ENCODE measurements at places on chromosomes 2 and 18.

DNA sequence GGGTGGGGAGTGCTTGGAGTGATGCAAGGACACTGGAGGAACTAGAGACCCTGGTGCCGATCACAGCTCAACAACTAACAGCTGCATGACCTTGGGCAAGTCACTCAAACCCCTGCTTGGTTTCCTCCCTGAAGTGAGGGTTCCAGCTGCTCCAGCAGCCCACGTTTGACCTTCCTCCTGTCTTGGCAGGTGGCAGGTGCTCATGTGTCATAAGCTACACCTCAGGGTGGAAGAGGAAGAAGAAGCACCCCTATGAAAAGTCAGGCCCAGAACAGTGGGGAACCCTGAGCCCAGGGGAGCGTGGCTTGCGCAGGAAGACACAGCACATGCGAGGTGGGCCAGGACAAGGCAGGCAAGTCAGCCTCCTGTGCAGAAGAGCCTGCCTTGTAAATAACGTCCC is 42.4 kb downstream of the MRPL35 start:
- no peak for DNase-seq

DNA sequence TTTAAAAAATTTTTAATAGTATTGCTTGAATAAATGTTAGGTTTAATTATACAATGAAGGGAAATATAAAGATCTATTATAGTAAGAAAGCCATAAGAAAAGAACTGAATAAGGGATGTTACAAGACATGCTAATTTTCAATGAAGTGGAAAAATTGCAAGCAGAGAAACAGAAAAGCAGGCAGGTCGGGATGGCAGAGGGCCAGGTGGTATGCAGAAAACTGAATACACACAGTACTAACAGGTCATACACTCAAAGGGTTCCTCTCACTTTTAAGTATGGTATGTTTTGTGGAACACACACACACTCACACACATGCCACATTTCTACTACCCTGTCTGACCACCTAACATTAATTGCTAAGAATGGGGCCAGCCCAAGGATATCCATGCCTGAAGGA is 76.7 kb upstream of the DTNA start:
- no peak for DNase-seq

DNA sequence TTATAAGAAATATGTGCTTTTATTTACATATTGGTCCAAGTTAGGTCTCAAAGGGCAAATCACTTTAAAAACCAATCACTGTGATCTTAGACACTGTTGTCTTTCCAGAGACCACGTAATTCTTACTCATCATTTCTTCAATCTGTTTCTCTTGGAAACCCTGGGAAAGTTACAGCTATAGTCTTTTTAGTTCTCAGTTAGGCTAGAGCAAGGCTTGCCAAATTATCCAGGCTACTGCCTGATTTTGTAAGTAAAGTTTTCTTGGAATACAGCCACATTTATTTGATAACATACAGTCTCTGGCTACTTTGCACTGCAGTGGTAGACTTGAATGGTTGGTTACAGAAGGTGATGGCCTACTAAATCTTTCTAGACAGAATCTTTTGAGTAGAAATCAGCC is 106.0 kb downstream of the KIAA1328 start:
- no peak for DNase-seq

DNA sequence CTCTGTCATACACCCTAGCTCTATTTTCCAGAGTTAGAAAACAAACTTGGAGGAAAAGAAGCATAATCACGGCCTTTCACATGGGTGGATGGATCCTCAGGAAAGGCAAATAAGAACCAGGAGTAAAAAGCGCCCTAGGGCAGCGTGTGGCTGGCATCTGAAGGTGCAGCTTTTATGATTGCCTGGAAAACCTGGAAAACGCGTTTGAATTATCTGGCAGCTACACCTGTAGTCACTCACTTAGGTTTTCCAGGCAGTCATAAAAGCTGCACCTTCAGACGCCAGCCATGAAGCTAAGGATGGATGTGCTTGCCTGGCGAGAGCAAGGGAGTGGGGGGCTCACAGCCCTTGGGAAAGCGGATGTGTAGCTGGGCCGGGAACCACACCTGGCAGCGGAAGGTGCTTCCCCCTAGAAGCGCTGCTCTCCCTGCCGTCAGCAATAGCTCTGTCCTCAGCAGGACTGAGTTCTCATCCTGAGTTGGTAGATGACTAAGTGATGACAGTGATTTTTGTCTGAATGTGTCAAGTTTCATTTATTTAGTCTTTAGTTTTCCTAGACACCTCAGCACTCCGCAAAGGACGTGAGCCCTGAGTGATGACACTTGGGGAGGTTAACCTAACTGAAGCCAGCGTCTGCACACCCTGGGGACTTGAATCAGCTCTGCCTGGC is 82.0 kb downstream of the DCDC2C start:
- DNase-seq, result no peak

DNA sequence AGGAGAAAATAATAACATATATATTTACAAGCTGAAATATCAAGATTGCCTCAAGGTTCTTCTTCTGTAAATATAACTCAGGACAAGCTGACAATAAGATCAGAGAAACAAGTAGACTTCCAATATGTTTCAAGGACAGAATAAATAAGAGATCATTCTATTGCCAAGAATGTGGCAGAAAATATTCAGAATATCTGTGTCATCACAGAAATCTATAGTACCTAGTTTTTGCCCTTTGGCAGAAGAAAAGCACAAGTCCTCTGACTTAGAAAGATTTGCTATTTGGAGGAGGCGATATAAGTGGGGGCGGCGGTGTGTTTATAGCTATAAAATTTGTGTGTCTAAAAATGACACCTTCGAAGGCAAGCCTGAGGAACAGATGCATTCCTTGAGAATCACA is 34.3 kb downstream of the ARHGAP15 start:
- no peak for DNase-seq

- DNase-seq, result no peak
Observed at GRCh38 chr2:14560716-14561115, 71.8 kb upstream of the LRATD1 start.

- no peak for DNase-seq
Observed at GRCh38 chr2:200782251-200782650, 29.5 kb upstream of the BZW1 start.

GRCh38 chr2:8121826-8122513 is 559.9 kb upstream of the ID2 start:
- DNase-seq, result no peak

- peak; percentile 85 for DNase-seq
Observed at GRCh38 chr18:13797157-13797611, 26.8 kb upstream of the MC5R start.

- no peak for DNase-seq
Observed at GRCh38 chr18:28512357-28512756, 335.4 kb upstream of the CDH2 start.

DNA sequence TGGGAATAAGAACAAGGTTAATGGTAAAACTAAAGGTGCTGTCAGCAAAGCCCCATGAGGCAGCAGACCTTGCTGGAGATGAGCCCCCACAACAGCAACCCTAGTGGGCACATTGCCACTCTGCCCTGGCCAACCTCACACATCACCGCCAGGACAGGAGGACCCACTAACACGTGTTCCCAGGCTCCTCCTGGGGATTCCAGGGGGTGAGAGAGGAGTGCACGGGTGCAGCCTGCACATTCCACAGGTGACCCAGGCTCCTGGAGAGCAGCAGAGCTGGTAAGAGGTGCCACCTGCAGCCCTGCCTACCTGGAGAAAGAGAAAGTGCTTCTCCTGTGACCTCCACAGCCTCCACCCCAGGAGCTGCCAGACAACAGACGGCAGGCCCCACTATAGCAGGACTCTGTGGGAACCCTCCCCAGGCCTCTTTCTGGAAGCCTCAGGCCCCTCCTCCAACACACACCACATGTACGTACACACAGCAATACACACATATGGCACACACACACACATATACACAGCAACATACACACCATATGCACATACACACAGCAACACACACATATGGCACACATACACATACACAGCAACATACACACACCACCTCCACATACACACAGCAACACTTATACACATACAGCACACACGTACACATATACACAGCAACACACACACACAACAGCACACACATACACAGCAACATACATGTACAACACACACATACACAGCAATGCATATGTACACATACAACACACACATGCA is 187.1 kb downstream of the GLI2 start:
- DNase-seq, result no peak

DNA sequence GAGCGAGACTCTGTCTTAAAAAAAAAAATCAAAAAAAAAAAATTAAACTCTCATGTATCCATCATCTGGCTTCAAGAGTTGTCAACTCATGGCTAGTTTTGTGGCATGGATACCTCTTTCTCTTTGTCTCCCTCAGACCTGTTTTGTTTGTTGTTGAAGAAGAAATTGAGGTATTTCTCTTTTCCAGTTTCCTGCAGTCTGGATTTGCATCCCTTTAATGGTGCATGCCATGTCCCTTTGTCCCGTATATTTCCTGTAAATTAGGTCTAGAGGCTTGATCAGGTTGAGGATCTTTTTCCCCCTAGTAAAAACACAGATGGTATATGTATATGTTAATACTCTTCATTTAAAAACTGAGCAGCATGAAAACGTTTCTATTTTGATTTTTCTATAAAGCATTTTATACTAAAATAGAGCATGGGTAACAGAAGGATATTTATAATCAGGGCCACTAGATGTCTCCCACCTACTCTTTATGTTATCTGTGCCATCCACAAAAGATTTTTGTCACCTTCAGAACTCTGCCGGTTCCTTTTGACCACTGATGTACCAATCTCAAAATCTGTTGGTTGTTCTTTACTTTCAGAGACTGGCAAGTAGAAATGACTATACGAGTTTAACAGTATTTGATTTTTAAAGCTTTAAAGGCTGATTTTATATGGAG is 80.1 kb downstream of the GALNT1 start:
- DNase-seq, result no peak

- DNase-seq, result no peak
Observed at GRCh38 chr18:78975699-78976335, 3.8 kb upstream of the SALL3 start.

GRCh38 chr2:100446696-100447095 is 23.6 kb upstream of the NMS start:
- no peak for DNase-seq

DNA sequence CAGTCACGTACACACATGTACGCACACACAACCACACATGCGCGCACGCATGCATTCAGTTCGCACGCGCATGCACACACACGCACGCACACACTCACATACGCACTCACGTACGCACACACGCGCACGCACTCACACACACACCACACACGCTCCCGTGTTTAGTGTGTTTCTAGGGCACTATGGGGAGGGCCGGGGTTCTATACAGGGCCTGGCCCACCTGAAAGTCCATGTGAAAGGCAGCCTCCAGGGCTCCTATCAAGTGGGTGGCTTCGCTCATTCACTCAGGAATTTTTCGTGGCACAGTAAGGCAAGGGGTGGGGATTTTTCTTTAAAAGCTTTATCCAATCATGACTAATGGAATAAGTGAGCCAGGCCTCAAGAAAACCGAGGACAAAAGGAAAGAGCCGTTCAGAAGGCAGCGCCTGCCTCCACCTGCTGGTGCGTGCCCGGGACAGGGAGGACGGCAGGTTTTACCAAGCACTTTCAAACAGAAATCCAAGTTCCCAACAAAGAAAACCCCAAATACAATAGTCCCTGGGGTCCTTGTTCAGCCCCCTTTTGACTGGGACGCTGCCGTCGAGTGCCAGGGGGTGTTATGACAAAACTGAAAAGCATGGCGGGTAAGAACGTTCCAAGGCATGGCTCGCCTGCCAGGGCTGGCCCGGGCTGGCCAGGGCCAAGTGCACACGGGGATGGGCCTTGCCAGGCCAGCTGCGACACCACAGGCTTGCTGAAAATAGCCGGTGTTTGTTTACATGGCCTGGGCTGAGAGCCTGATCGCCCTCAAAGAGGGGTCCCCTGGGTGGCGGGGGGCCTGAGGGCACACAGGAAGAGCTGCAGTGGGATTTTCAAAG is 110.0 kb downstream of the HDAC4 start:
- no peak for DNase-seq

GRCh38 chr18:62974928-62975675 is 259.8 kb downstream of the PHLPP1 start:
- DNase-seq, result no peak

Measured in kidney capillary endothelial cell (primary cell).